ENCODE measurements at places on chromosomes 5 and 9.

DNA sequence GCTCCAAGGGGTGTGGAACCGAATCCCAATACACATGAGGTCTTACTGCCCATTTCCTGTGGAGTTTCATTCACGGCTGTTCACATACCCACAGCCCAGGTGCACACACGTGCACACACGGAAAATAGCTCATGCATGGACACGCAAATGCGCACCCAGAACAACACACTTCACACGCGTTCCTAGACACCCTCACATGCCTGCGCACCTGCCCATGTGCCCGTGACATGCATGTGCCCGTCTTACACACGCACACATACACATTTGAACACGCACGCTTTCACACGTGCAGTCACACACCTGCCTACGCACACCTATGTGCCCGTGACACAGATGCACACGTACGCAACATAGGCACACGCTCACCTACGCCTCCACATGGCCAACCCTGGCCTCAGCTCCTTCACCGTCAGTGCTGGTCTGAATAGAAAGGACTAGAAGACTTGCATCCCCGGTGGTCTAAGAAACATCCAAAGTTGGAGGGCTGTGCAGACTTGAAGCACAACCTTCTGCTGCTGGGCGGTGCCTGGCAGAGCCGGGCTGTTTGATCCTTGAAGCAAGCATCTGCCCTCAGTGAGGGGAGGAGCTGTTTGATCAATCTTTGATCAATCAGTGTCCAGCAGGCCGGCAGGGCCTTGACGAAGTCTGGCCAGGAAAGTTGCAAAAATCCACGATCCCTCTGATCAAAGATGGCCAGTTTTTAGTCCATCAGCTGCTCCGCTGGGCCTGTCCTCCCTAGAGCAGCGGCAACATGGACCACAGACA, 164.7 kb downstream of the OLFM1 start:
- no peak for DNase-seq

DNA sequence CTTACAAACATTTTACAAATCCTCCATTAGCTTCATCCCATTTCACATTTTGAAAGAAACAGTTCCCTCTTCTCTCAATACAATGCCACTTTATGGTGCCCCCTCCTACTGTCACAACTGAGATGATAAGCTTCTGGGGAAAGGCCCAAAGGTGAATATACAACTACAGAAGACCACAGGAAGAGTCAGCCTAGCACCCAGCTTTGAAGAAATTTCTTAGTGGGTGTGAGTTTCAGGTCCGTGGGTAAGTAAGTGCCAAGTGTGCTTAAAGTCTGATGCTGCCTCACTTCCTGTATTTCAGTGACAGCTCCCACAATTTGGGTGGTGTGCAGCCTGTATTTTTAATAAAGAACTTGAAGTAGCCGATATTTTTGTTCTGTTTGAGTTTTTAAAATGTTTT, 68.1 kb downstream of the ARHGEF28 start:
- no peak for DNase-seq

GRCh38 chr5:67102708-67103107, 93.9 kb downstream of the CD180 start:
- no peak for DNase-seq

GRCh38 chr9:21554813-21555212, 72.7 kb upstream of the IFNE start:
- no peak for DNase-seq

DNA sequence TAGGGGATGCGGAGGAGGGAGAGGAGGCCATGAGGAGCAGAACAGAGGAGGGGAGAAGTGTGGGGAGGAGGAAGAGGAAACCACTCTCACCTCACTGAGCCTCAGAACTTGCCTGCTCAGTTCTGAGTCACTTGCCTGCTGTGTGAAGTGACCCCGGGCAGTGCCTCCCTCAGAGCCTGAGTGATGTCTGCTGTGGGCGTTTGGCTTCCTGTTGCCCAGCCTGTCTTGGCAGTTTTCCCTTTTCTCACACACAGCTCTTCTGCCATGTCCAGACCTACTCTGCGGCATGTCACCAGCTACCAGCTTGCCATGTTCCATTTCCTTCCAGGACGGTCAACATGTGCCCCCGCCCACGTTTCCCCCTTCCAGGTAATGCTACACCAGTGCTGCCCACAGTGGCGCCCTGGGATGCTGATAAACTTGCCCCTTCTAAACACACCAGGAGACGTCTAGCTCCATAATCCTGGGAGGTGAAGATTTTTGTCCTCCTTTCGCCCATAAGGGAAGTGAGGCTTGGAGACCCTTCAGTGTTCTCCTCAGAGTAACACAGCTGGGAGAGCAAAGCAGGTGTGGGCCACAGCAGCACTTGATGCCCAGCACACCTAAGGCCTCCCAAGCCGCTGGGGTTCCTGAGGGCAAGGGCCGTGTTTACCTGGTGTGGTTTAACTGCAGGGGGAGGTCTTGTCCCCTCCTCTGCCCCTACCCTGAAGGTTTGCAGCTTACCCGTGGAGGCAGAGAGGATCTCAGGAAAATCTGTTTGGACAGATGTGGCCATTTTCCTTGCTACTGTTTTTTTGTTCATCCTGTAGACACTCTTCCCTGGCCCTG, 63.8 kb upstream of the RNF130 start:
- peak; percentile 19 for DNase-seq

Measured in AG10803 (cell line).